ENCODE measurements at places on chromosomes 2 and 18. TPM values are rescaled to one million over a fixed set of nuclear protein-coding genes. Genes with fewer than 3 reads are reported as not detected.

- peak; percentile 41 for DNase-seq
Observed at GRCh38 chr2:189569295-189569910, 11.2 kb downstream of the SLC40A1 start.

DNA sequence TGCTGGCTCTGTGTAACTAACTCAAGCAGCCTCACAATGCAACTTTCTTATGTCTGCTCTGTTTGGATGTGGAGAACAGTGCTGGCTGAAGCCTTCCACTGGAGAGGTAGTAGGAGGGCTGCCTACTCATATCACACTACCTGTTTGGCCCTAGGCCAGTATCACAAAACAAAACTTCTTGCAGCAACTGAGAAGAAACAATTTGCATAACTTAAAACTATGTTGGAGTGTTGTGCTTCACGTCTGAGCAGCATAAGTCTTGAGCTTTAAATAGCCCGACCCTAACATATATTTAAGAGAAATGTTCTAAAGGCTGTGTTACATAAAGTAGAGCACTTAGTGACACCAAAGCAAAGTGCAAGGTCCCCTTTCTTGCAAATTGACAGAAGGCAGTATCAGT is 204.9 kb upstream of the ACVR2A start:
- no peak for DNase-seq

- no peak for DNase-seq
Observed at GRCh38 chr2:233201258-233202013, 50.0 kb upstream of the ATG16L1 start.

Gene EIPR1
- 15.2 TPM for total RNA-seq

GRCh38 chr2:136985044-136985443 is 219.7 kb downstream of the THSD7B start:
- no peak for DNase-seq

DNA sequence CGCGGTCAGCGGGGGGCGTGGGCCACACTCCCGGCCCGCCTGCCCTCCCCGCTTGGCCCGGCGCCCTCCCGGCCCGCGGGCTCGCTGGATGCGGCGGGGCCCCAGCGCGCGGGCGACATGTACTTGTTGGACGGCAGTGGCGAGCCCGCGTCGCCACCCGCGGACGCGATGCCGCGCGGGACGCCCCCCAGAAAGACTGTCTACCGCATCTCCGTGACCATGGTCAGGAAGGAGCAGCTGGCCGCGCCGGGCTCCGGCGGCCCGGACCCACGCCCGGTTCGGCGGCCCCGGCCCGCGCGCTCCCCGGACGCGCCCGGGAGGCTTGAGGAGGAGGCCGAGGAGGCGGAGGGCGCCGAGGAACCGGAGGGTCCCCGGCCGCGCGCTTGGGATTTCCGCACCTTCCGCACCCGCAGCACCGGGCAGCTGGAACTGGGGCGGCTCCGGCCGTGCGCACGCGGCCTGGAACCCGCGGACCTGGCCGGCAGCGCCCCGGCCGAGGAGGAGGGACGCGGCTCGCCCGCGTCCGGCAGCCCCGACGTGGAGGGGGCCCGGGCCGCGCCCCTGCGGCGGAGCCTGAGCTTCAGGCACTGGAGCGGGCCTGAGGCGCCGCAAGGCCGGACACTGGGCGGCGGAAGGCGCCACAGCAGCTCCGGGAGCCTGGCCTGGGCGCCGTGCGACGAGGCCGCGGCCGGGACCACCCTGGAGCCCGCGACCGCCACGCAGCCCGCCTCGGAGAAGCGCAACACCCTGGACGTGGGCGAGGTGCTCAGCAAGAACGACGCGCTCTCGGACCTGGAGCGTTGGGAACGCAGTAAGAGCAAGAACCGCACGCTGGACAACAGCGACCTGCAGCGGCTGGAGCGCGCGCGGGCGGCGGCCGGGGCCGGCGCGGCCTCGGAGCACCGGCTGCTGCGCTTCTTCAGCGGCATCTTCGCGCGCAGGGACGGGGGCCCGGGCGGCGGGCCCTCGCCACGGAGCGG is 176.4 kb downstream of the AGAP1 start:
- peak; percentile 81 for DNase-seq

DNA sequence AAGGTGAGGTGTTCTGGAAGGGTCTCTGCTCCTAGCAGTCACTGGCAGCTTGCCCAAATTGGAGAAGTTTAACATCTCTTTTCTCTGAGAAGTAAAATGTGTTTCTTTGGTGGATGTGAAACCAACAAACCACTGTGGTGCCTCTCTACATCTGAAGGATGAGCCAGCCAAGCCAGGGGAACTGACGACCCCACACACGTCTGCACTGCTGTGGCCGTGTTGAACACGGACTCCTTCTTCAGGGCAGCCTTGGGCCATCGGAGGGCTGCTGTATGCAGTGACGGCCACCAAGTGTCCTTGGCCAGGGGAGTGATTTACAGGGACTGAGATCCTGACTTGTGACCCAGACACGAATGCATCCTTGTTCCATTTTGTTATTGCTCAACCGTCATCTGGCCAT is 207.8 kb downstream of the ACKR3 start:
- DNase-seq, result no peak

GRCh38 chr2:2731101-2731815 is 400.2 kb upstream of the MYT1L start:
- DNase-seq, result no peak

Gene SPP2
- not detected for total RNA-seq

DNA sequence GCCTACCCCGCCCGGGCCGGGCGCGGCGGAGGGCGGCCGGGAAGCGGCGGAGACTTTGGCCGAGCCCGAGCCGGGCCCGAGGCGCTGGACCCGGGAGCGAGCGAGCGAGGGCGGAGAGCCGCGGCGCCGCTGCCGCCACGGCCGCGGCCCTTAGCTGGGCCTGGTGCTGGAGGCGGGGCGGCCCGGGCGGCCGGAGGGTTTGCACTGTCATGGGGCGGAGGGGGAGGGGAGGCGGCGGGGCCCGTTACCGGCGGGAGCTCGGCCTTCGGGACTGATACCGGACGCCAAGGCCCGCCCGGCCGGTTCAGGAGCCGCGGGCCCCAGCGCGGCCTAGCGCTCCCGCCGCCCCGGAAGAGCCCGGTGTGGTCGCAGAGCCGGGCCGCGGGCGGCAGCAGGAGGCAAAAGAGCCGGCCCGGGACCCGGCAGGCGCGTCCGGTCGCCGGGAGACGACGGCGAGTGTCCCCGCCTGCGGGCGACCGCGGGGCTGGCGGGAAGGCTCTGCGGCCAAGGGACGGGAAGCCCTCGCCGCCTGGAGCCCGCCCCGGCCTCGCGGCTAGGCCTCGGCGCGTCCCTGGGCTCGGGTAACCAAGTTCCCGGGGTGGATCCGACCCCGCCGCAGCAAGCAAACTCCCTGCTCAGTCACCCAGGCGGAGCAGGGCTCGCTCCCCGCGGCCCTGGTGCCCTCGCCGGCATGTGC is 697 bp downstream of the KCMF1 start:
- DNase-seq, result peak; percentile 51

GRCh38 chr2:213066443-213066743 is 85.0 kb downstream of the IKZF2 start:
- DNase-seq, result no peak

Gene TBC1D8
- total RNA-seq, result 3.8 TPM

- DNase-seq, result peak; percentile 90
Observed at GRCh38 chr18:22822024-22822423, 111.1 kb upstream of the RBBP8 start.

DNA sequence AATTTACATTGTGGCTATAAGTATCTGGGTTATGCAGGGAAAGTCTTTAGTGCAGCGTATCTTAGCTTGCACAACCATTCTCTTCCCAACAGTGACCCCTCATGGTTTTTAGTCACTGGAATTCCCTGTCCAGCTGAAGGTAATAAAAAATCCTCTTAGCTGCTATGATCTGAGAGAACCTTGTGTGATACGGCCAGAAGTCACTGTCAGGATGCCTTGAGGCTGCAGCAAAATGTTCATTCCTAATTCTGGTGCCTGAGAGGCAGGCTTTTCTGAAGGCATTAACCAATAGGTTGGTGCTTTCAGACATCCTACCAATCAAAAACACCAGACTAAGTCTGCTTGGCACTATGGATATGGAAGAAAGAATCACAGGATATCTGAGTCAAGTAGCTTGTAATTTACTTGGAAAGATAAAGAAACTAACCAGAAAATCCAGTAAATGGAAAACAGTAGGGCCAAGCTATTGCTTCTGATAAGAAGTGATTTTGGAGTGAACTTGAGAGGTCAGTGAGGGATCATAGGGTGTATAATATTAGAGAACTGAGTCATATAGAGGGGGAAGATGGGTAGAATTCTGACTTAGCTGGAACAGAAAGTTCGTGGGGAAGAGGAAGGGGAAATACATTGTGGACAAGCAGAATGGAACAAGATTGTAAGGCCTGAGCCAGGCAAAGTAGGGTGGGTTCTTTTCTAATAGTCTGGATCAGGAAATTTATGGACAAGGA is 89.0 kb upstream of the SLC14A2 start:
- peak; percentile 52 for DNase-seq

DNA sequence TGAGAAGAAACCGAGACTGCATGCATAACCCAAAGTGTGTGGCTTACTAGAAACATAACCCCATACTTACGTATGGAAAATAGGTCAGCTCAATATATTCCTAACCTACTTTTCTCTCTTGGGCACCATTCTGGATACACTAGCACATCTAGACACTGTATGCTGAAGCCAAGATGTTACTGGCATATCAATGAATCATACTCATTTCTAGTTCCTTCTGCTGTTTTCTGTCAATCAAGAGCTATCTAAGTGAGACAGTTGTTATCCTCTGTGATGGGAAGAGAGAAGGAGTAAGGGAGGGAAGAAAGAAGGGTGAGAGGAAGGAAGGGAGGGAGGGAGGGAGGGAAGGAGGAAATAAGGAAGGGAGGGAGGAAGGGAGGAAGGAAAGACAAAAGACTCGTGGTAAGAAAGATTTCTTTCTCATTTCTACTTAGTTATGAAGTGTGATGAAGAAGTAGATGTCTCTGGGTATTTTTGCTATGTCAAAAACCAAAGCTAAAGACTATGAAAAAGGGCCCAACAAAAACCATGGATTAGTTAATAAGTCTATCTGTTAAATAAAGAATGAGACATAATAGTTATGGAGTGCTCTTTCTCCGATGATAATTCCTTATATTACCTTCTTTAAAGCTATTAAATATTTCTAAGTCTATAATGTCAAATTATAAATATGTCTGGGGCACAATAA is 248.4 kb downstream of the ZNF521 start:
- no peak for DNase-seq

- DNase-seq, result peak; percentile 45
Observed at GRCh38 chr18:48030616-48031480, 100.4 kb upstream of the SMAD2 start.

GRCh38 chr2:217326238-217327022 is 466.6 kb upstream of the TNP1 start:
- no peak for DNase-seq

Gene CYP1B1
- total RNA-seq, result 94.1 TPM

GRCh38 chr2:109128616-109129355 is at the start of gene SH3RF3:
Gene SH3RF3 (plus strand): TSS chr2:109129205.
- DNase-seq, result peak; percentile 60

Gene EFHD1
- not detected for total RNA-seq

Gene PARD3B
- 20.6 TPM for total RNA-seq

DNA sequence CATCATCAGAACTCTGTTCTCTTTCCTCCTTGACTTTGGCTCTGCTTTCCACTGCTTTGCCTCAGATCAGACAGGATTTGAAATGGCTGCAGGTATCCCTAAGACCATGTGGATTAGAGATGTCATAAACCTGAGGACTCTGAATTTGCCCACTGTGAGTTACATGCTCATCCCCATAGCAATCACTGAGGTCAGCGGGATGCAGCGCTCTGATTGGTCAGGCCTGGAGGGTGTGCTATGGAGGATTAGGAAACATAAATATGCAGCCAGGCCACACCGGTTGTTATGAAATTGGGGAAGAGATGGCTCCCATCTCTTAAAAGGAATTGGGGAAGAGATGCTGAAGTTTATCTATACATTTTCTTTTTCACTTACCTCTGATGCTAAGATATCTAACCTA is 73.7 kb upstream of the DNAJC10 start:
- peak; percentile 50 for DNase-seq

Gene SERPINB2
- total RNA-seq, result 3.9 TPM

Gene TRIM43
- total RNA-seq, result not detected

DNA sequence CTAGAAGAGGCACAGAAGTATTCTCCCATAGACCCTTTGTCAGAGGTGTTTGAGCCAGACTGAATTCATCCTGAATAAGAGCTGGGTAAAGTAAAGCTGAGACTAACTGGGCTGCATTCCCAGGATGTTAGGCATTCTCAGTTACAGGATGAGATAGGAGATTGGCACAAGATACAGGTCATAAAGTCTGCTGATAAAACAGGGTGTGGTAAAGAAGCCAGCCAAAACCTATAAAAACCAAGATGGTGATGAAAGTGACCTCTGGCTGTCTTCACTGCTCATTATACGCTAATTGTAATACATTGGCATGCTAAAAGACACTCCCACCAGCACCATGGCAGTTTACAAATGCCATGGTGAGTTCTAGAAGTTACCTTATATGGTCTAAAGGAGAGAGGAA is 364.9 kb upstream of the TMEFF2 start:
- no peak for DNase-seq

GRCh38 chr2:134120733-134121630 is 132.9 kb upstream of the MGAT5 start:
- DNase-seq, result peak; percentile 69

Gene MLPH
- 8.2 TPM for total RNA-seq

DNA sequence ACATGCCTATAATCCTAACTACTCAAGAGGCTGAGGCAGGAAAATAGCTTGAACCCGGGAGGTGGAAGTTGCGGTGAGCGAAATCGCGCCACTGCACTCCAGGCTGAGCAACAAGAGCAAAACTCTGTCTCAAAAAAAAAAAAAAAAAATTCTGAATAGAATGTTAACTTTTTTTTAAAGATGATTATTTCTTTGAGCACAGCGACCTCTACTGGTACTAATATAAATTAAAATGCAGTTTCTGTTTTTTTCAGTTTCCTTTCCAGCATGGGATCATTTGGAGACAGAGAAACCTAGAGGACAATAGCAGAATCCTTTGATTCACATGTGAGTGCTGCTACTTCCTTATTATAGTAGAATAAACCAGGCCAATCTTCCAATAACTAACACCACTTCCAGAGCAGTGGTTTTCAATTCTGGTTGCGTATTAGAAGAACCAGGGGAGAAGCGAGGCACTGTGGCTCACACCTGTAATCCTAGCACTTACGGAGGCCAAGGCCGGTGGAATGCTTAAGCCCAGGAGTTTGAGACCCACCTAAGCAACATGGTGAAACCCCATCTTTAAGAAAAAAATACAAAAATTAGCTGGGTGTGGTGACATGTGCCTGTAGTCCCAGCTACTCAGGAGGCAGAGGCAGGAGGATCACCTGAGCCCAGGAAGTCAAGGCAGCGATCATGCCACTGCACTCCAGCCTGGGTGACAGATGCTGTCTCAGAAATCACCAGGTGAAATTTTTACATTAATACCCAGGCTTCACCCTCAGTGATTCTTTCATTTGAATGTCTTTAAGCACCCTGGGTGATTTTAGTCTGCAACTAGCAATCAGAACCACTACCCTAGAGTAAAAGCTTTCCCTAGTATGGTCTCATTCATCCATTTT is 10.1 kb downstream of the SRSF7 start:
- DNase-seq, result peak; percentile 24

- DNase-seq, result no peak
Observed at GRCh38 chr2:127650041-127650784, 4.3 kb downstream of the GPR17 start.

Gene FTCDNL1
- 3.6 TPM for total RNA-seq

Gene UGT1A7
- not detected for total RNA-seq

Data from fibroblast of lung (primary cell).